ENCODE measurements at places on chromosomes 3 and 15. TPM values are rescaled to one million over a fixed set of nuclear protein-coding genes. Genes with fewer than 3 reads are reported as not detected.

- no peak overlapping the region for H3K4me3 ChIP-seq
- no peaks in the 10 kb centered on the region for H3K36me3 ChIP-seq
- no peak overlapping the region for H3K27ac ChIP-seq
- DNase-seq = no peak
- H3K4me1 ChIP-seq = no peaks in the 10 kb centered on the region
Measured at GRCh38 chr15:67771189-67771800, 54.0 kb upstream of the SKOR1 start.

GRCh38 chr15:35023804-35024203 is 35.7 kb upstream of the ZNF770 start:
- no peaks in the 10 kb centered on the region for H3K27me3 ChIP-seq
- H3K4me1 ChIP-seq = peaks cover 7% of the 10 kb centered on the region
- H3K36me3 ChIP-seq = no peaks in the 10 kb centered on the region
- DNase-seq = no peak

- no peak overlapping the region for H3K27ac ChIP-seq
- no peaks in the 10 kb centered on the region for H3K27me3 ChIP-seq
- H3K4me1 ChIP-seq = peaks cover 36% of the 10 kb centered on the region
Measured at GRCh38 chr3:71060536-71060935, 523.0 kb downstream of the FOXP1 start.

GRCh38 chr3:111667621-111668239 is 72.6 kb upstream of the ZBED2 start:
- H3K27ac ChIP-seq = no peak overlapping the region
- no peaks in the 10 kb centered on the region for H3K36me3 ChIP-seq
- H3K4me1 ChIP-seq = no peaks in the 10 kb centered on the region
- no peaks in the 10 kb centered on the region for H3K27me3 ChIP-seq
- DNase-seq = peak; percentile 36

GRCh38 chr15:45521596-45522327 is 793 bp downstream of the SLC30A4 start:
- peak overlapping the region; percentile 79 for H3K27ac ChIP-seq
- peaks cover 25% of the 10 kb centered on the region for H3K4me1 ChIP-seq
- DNase-seq = no peak
- peak overlapping the region; percentile 85 for H3K4me3 ChIP-seq
- H3K27me3 ChIP-seq = no peaks in the 10 kb centered on the region

DNA sequence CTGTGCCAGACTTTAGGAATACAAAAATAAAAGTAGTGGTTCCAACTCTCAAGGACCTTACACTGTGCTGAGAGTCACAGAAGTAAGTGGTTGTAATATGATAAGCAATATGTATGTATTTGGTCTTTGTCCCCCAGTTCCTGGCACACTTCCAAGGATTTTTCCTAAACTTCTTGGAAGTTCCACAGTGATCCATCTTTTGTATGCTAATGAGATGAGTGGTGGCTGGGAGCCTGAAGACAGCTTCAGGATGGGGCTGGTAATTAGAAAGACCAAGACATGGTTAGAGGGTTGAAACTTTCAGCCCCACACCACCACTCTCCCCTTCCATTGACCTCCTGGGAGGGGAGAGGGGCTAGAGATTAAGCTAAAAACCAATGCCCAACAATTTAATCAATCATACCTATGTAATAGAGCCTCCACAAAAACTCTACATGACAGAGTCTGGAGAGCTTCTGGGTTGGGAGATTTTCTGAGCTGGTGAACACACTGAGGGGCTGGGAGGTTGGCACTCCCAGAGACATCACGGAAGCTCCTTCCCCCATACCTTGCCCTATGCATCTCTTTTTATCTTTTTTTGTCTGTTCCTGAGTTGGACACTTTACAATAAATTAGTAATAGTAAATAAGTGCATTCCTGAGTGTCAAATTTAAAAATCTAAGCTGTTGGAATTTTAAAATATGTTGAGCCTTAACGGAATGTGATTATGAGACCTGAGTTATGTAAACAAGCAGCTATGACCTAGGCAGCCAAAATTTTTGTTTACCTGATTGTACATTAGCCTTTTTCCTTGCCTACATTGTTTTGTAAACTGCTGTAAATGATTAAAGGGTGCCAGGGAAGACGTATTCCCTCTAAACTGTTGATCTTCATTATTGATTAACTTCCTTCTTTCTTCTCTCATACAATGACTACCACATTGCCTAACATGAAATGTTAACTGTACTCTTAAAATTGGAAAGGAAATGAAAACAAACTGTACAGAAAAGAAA is 24.3 kb downstream of the CD200R1L start:
- DNase-seq = no peak
- H3K4me1 ChIP-seq = no peaks in the 10 kb centered on the region
- no peak overlapping the region for H3K27ac ChIP-seq
- no peaks in the 10 kb centered on the region for H3K27me3 ChIP-seq
- H3K36me3 ChIP-seq = no peaks in the 10 kb centered on the region
- H3K4me3 ChIP-seq = no peak overlapping the region

DNA sequence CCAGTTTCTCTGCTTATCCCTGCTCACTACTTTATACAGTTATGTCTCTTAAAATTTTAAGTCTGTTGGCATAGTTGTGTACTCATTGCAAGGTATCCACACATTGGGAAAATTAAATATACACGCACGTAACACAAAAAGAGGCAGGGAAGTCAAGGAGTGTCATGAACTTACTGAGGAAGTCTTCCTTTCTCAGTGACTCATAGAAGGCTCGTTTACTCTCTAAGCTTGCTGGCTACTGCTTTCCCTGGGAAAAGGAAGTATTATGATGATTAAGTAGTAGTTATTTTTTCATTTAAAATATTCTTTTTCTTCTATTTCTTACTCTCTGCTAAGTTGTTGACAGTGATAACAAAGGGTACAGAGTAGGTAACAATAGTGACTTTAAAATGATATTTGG is 287.3 kb downstream of the UBE2E2 start:
- H3K4me1 ChIP-seq = no peaks in the 10 kb centered on the region
- H3K27ac ChIP-seq = no peak overlapping the region
- no peak overlapping the region for H3K4me3 ChIP-seq

DNA sequence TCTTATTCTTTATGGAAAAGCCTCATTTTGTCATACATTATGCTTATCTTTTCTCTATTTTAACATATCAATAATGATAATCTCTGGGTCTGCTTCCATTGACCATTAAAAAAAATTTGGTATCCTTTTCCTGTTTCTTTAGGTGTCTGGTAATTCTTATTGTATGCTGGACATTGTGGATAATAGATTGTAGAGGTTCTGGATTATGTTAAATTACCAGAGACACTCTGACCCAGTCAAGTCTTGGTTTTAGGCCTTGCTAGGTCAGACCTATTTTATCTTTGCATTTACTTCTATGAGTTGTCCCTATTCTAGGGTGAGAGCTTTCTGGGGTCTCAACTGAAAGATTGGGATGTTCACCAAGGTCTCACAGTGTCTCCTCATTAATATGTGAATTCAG is 9.3 kb downstream of the MOBP start:
- no peak for DNase-seq
- no peaks in the 10 kb centered on the region for H3K36me3 ChIP-seq
- no peaks in the 10 kb centered on the region for H3K27me3 ChIP-seq
- H3K27ac ChIP-seq = no peak overlapping the region

DNA sequence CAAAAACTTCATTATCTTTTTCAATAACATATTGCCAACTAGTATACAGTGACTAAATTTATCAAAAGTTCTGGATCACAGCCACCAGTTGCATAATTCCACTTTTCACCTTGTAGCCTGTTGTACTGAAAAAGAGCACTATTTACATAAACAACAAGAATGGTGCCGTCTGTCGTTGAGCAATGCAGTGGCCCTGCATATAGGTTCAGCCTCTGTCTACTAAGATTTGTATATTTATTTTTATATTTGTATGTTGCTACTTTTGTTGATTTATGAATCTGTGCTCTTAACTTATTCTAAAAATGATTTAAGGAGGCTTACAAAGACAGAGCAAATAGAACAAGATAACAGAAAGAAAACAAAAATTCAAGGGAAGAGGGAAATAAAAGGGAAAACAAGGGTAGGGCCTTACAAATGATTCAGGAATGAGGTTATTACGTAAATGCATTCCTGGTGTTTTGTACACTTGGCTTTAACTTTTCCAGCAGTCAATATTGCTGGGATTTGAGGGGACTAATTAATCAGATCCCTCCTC is 257.6 kb upstream of the STT3B start:
- no peaks in the 10 kb centered on the region for H3K27me3 ChIP-seq
- H3K36me3 ChIP-seq = no peaks in the 10 kb centered on the region
- DNase-seq = no peak
- no peak overlapping the region for H3K27ac ChIP-seq
- H3K4me1 ChIP-seq = no peaks in the 10 kb centered on the region

GRCh38 chr15:67017311-67017710 is 48.1 kb upstream of the SMAD3 start:
- DNase-seq = no peak
- H3K4me1 ChIP-seq = no peaks in the 10 kb centered on the region
- no peaks in the 10 kb centered on the region for H3K27me3 ChIP-seq
- H3K27ac ChIP-seq = no peak overlapping the region
- no peaks in the 10 kb centered on the region for H3K36me3 ChIP-seq

DNA sequence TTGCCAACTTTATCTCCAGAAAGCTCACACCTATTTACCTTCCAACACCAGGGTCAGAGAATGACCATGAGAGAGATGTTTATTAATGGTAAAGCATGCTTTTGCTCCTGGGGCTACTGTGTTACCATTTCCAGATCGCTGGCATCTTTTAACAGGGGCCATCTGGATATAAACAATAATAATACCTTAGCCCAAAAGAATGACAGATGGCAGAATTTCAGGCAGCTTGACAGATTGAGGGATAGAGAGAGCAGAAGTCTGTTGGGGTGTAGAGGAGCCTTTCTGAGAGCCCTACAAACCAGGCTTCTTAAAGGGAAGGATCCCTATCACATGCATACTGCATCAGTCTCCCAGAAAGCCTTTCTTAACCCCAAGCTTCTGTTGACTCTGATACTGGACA is 17.7 kb downstream of the RBP1 start:
- DNase-seq = no peak
- no peaks in the 10 kb centered on the region for H3K36me3 ChIP-seq
- no peak overlapping the region for H3K4me3 ChIP-seq
- H3K4me1 ChIP-seq = peaks cover 3% of the 10 kb centered on the region
- no peaks in the 10 kb centered on the region for H3K27me3 ChIP-seq

- no peak overlapping the region for H3K4me3 ChIP-seq
- H3K27ac ChIP-seq = no peak overlapping the region
- no peaks in the 10 kb centered on the region for H3K27me3 ChIP-seq
- H3K4me1 ChIP-seq = no peaks in the 10 kb centered on the region
Measured at GRCh38 chr3:117217355-117217754, 507.8 kb downstream of the TUSC7 start.

DNA sequence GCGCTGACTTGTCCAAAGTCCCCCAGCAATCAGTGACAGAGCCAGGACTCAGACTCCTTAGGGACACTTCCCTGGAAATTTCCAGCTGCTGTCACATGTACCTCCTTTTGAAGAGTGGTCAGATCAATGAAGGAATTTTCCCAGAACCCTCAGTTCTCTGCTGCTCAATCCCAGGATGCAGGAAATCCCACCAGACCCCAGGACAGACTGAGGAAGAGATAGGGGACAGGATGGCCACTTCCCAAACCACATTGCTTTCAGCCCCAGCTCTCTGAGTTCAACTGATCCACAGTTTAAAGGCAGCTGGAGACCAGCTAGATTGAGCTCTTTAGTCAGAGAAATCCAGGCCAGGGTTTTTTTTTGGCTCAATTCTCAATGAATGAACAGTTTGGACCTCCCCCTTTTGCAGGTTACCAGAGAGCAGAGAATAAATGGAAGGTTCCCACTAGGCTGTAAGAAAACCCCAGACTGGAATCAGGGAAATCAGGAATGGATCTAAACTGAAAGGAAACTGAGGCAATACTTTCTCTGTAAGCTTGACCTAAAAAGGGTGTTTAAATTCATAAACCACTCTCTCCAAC is 1.5 kb downstream of the CYP1A1 start:
- no peak overlapping the region for H3K27ac ChIP-seq
- peak; percentile 19 for DNase-seq
- peaks cover 31% of the 10 kb centered on the region for H3K4me1 ChIP-seq
- H3K27me3 ChIP-seq = no peaks in the 10 kb centered on the region
- no peaks in the 10 kb centered on the region for H3K36me3 ChIP-seq

- no peak overlapping the region for H3K4me3 ChIP-seq
- no peak for DNase-seq
- no peak overlapping the region for H3K27ac ChIP-seq
- H3K4me1 ChIP-seq = no peaks in the 10 kb centered on the region
Measured at GRCh38 chr3:108899530-108899929, 54.1 kb downstream of the GUCA1C start.

DNA sequence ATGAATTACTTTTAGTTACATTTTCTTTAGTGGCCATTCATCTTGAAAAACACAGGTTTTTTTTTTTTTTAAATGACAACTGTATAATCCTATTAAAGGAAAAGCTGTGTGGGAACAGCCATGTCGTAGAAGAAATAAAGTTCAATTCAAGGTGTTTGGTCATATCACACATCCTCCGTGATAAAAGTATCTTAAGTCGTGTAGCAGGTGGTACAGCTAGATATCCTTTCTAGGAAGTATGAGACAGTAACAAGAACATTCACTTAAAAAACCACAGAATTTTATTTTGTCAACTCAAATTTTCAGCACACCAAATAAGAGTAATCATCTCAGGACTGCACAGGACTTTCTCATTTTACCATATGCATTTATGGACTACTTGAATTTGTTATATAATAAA is 16.1 kb downstream of the ZDHHC23 start:
- no peaks in the 10 kb centered on the region for H3K27me3 ChIP-seq
- H3K4me3 ChIP-seq = no peak overlapping the region
- no peaks in the 10 kb centered on the region for H3K4me1 ChIP-seq
- no peak for DNase-seq

- no peak overlapping the region for H3K4me3 ChIP-seq
- no peak for DNase-seq
- no peak overlapping the region for H3K27ac ChIP-seq
- H3K27me3 ChIP-seq = no peaks in the 10 kb centered on the region
- no peaks in the 10 kb centered on the region for H3K36me3 ChIP-seq
Measured at GRCh38 chr3:15822281-15822680, 24.5 kb upstream of the ANKRD28 start.

The ITPKA gene
- 2.5 TPM for total RNA-seq

The CASR gene
- not detected for total RNA-seq

The MST1R gene
- 4.4 TPM for total RNA-seq

The OXNAD1 gene
- total RNA-seq = 13.1 TPM

The NR2E3 gene
- not detected for total RNA-seq

The ROBO1 gene
- 6.2 TPM for total RNA-seq

The SST gene
- total RNA-seq = not detected

The SCAMP5 gene
- total RNA-seq = 4.0 TPM

The BMF gene
- total RNA-seq = 1.7 TPM

The C3orf52 gene
- 4.7 TPM for total RNA-seq

The MINDY4B gene
- total RNA-seq = not detected

All from heart right ventricle (tissue), 16 donors.